ENCODE measurements at places on chromosomes 4 and X.

DNA sequence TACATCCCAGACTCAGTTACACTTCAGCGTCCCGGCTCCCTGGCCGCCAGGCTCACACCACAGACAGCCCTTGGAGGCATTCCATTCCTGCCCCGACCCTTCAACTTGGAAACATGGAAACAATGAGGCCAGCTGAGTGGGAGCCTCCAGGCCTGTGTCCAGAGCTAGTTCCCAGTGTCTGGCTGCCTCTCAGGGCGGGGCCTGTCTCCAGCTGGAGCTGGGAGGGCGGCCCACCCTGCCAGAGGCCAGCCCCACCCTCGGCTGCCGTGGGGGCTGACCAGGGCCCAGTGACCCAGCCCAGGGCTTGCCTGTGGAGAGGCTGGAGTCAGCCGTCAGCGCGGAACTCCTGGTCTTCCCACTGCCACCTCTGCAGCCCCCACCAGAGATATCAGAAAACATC, 37.4 kb upstream of the SPON2 start:
- DNase-seq, result no peak

GRCh38 chrX:66110112-66110511, 53.9 kb upstream of the HEPH start:
- DNase-seq, result no peak

DNA sequence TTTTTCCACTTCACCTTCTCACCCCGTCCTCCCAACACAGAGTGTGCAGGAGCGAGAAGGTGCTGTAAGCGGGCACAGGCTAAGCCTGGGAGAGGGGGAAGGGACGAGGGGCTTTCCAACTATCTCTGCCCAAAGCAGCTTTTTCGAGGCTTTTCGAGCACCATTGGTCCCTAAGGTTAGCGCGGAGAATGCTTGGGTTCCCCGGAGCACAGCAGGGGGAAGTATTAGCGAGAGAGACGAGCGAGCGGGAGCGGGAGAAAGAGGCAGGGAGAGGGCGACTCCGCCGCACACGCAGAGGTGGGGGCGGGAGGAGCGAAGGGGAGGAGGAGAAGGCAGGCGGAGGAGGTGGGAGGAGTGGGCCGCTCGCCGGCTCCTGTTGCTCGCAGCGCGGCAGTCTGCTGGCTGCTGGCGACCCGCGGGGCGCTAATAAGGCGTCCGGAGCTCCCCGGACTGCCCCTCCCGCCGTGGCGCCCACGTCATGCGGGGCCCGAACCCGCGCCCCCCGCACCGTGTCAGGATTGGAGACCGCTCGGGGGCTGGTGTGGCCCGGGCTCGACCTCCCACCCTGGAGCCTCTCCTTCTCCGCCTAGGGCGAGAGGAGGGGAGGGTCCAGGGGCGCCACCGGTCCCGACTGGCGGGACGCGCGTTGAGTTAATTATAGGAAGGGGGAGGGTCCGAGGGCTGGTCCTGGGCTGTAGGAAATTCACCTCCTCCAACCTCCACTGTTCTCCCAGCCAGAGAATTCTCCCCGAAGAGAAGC, at the start of gene ADAMTS3:
Gene ADAMTS3, minus strand, starts transcription at position 263 of the 760 bp plus-strand sequence. CDS start 459 bp downstream, outside the sequence.
- peak; percentile 62 for DNase-seq

DNA sequence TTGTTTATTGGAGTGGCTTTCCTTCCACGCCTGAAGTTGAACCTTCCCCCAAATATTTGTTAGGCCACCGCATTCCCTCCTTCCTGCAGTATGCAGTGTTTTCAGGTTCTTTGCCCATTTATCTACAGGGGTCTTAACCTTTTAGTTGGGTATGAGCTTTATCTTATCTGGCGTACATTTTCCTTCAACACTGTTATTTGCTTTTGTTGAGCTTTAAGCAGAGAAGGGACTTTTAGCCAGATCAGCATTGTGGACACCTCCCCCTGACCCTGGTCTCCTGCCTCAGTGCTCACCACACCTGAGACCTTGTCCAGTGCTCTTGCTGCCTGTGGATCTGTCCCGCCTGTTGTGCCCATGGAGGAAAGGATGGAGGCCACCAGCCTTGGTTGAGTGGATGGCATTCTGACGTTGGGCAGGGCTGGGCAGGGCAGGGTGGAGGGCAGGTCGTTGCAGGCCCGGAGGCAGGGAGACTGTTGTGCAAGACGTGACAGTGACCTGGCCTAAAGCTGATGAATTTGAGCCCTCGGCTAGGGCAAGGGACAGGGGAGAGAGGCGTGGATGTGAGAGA, 998 bp upstream of the DUSP9 start:
- DNase-seq, result no peak

GRCh38 chr4:57865264-57865663, 755.1 kb upstream of the IGFBP7 start:
- no peak for DNase-seq

DNA sequence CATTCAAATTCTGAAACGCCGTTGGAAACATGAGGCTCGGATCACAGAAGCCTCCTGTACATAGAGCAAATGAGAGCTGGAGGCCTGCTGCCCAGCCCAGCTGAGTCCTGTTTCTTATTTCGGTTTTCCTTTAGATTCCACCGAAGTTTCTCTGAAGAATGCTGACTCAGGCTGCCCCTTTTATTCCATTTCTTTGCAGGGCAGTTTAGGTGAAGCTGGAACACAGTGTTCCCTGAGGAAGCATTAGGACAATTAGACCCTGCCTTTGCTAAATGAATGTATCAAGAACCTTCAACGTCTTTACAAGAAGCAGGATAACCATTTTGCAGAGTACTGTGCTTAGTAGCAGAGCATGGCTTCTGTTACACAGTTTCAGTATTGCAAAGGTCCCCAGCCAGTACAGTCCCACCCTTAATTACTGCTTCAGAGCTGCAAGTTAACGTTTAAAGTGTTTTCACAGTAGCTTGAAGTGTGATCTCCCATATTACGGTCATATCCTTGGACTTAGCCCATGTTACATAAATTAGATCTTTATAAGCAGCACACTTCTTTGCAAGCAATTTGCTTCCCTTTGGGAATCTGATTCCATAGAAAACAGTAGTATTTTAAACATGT, 117.0 kb downstream of the TBL1X start:
- no peak for DNase-seq

- DNase-seq, result no peak
Observed at GRCh38 chr4:42101446-42101975, 50.9 kb downstream of the BEND4 start.

GRCh38 chr4:180100433-180101344, 2142.5 kb upstream of the TENM3 start:
- DNase-seq, result no peak

- DNase-seq, result no peak
Observed at GRCh38 chr4:4693258-4693657, 151.4 kb upstream of the STX18 start.

DNA sequence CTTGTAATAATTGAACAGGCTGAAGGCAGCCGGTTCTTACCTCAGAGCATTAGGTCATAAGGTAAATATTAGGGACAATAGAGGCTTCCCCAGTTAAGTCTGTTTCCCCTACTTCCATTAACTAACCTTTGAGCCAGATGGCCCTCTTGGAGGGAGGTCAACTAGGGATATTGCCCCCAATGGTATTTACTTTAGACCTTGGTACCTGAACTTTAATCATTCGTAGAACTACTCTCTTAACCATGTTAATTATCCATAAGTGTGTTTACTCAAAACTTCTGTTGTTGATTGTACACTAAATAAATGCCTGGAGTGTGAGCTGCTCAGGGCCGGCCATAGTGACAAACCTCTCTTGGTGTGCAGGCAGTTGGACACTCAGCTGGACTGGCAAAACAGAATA, 1843.5 kb upstream of the AGA start:
- DNase-seq, result peak; percentile 66

DNA sequence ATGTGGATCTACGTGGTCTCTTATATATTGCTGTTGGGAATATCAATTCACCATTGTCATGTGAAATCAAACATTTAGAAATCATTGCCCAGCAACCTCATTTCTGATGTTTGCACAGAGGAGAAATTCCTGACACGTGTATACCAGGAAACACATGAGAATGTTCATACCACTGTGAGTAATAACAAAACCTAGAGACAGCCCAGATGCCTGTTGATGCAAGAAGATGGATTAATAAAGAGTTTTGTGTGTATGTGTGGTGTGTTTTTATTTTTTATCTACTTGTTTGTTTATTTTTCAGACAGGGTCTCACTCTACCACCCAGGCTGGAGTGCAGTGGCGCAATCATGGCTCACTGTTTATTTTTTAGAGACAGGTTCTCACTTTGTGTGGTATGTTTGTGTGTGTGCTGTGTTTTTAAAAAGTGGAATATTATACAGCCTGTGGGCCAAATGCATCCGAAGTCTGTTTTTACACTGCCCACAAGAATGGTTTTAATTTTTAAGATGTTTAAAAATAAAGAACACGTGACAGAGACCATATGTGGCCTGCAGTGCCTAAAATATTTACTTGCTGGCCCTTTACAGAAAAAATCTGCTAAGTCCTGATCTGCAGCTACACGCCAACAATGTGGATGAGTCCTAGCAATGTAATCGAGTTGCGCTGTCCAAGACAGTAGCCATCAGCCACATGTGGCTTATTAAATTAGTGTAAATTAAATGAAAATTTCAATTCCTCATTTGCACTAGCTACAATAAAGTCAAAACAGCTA, 39.2 kb downstream of the TXLNG start:
- no peak for DNase-seq

- no peak for DNase-seq
Observed at GRCh38 chr4:184477201-184477999, 3.0 kb upstream of the IRF2 start.

DNA sequence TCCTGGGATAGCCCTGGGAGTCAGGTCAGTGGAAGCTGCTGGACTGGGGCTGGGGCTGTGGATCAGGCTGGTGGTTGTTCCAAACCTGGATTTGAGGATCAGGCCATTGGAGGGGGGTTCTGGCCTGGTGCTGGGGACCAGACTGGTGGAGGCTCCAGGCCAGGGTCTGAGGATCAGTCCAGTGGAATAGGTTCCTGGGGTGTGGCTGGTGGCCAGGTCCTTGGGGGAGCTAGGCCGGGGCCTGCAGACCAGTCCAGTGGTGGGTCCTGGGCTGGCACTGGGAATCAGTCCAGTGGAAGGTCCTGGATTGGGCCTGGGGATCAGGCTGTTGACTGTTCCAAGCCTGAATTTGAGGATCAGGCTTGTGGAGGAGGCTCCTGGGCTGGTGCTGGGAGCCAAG, 8.0 kb downstream of the ARMCX4 start:
- no peak for DNase-seq

DNA sequence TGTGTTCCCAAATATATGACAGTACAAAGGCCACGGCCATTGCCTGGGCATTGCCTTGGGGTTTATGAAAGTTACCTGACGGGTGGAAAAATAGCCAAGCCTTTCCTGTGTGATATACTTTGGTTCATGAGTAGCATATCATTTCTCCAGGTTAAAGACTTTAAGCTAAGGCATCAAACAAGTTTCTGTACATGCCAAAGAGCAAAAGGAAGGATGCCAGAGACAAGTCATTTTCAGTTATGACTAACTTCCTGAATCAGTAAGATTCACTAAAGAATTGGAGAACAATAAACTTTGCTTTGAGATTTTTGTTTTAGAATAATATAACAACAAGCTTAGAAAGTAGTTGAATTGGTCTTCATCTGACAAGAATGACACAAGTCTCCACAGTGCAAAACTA, 9.7 kb upstream of the GUF1 start:
- DNase-seq, result no peak

- no peak for DNase-seq
Observed at GRCh38 chr4:185592438-185592837, 57.1 kb upstream of the PDLIM3 start.

DNA sequence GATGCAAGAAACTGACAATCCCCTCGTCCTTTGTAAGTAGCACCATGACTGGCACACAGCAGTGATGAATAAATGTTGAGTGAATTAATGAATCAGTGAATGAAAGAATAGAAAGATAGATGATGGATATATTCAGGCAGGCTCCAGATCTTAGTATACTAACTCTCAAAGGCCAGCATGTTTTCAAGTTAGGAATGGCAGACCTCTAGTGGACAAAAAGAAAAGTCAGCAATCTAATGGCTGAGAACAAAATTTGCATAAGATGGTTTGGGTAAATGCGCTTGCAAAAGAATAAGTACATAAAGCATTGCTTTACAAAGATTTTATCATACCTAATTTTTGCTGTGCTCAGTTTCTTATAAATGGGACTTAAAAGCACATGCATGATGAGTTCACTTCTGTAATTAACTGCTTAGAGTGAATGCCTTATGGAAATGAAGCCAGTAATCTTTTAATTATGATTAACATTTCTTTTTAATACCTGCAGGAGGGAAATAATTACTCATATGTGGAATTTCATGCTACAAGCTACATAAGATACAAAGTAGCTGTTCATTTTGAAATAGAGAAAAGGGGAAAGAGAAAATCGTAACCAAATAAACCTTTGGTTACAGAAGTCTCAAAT, 126.9 kb upstream of the GPRIN3 start:
- peak; percentile 65 for DNase-seq

DNA sequence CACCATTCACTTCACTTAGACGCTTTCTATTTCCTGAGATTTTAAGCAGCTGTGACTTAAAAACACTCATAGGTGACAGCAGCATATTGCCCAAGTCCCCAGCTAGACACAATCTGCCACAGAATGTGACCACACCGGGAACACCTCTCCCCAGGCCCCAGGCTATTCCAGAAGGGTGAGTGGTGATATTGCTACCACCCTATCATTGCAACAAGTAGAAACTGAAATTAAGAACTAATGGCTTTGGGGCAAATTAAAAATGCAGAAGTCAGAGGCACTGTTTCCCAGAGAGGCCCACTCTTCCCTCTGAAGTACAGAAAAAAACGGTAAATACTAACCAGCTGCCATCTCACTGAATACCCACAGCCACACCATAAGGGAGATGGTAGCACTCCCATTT, 35.0 kb downstream of the QDPR start:
- no peak for DNase-seq

DNA sequence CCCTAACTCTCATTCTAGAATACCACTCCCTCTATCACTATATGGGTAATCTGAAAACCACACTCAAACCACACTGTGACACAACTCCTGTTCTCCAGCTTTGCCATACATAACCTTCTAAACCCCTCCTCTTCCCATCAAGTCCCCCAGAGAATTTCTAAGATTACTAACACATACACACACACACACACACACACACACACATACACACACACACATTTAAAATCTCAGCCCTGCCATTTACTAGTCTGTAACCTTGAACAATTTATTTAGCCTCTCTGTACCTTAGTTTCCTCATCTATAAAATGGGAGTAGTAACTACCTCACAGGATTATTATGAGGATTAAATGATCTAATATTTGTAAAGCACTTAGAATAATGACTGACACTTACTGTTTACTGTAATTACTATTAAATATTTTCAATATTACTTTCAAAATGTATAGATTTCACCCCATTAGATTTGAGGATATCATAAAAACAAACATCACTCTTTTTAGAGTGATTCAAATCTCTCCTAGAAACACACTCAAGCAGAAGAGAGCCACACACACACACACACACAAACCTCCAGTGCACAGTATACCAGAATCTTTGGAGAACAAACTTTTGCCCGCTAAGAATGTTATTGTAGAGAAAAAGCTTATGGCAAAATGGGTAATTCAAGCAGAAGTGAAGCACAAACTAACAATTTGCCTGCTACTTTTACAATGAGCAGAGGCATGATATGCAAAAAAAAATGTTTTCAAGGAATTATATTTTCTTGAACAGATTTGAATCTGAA, 3.8 kb downstream of the ANKRD50 start:
- peak; percentile 2 for DNase-seq

GRCh38 chrX:49164589-49165360, 2.2 kb downstream of the MAGIX start:
- no peak for DNase-seq

- DNase-seq, result peak; percentile 10
Observed at GRCh38 chr4:61443813-61444510, 243.8 kb downstream of the ADGRL3 start.

GRCh38 chr4:56790691-56791091, 30.8 kb downstream of the SPINK2 start:
- no peak for DNase-seq
